ENCODE measurements at places on chromosomes 11 and 22.
A peak's percentile ranks its signal among the peaks of the same experiment; 100 is the strongest.

DNA sequence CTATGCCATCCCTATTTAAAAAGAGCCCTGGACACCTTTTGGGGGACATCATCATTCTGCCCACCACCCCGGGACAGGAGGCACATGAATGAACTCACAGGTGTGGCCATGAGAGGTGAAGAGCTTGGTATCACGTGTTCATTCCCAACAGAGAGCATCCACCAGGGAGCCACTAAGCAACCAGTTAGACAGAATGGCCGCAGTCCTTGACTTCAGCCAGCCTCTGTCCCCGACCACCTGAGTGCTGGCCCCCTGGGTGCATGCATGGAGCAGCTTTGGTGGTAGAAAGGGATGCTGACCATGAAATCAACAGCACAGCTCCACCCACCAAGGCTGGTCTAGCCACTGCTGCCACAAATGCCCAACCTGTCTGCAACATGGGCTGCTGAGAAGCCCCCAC lies 31.1 kb upstream of the CD81 start:
- DNase-seq = no peak

- DNase-seq = peak; percentile 63
These were observed 10.6 kb upstream of the NNMT start for GRCh38 chr11:114285599-114285998.

DNA sequence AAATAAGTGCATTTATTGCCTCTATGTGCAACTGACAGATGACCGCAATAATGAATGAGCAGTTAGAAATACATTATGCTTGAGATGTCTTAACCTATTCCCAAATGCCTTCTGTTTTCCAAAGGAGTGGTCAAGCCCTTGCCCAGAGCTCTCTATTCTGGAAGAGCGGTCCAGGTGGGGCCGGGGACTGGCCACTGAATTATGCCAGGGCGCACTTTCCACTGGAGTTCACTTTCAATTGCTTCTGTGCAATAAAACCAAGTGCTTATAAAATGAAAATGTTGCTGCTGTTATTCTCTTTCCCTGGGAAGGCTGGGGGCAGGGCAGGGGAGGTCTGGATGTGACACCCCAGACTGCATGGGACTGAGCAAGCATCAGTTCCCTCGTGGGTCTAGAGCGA lies 11.0 kb downstream of the NEFH start:
- DNase-seq = no peak

DNA sequence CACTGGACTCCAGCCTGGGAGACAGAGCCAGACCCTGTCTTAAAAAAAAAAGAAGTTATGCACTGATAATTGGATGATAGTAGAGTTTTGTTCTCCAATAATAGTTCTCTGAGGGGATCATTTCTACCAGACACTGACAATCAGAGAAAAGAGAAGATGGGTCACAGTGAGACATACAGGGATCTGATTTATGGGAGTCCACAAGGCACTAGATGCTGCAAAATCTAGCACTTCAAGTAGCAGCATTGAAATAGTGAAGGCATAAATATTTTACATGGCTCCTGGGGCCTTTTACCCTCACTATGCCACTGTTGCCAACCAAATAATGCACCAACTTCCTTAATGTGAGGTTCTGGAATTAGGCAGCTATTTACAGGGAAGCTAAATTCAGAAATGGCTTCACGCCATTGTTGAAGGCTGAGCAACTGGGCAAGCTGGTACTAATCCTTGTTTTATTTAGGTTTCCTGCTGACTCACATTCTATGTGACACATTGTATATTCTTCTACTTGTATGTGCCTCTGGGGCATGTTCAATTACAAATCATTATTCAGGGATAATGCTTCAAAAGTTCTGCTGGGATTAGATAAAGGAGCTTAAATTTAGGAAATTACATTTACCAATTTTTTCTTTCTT lies 38.2 kb upstream of the ABTB2 start:
- peak; percentile 33 for DNase-seq

DNA sequence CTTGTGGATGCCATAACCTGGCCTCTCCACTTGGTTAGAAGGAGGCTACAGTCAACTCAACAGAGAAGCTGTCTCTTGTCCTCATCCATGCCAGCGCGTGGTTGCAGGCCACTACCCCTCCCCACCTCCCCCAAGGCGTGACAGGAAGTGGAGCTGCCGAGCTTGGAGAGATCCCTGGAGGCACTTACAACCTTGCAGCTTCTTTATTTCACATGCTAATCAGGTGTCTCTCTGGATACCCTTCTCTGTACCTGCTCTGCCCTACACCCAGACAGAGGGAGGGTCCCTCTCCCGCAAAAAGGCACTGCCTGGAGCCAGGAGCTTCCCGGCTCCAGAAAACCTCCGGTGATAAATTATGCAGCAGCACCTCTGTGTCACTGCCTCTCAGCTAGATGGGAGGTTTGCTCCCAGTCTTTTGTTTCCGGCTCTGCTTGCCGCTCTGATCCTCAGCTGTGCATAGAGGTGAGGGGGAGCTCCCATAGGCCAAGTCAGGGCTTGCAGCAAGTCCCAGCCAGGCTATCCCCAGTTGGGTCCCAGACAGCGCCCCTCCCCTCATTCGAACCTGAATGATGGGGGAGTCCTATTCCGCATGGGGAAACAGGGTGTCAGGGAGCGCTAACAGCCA lies 5.7 kb downstream of the LRP4 start:
- no peak for DNase-seq

GRCh38 chr22:23889620-23890019 lies 4.6 kb upstream of the MIF start:
- no peak for DNase-seq

GRCh38 chr11:1194977-1195681 lies 27.7 kb upstream of the MUC5B start:
- no peak for DNase-seq

- DNase-seq = no peak
These were observed 136.9 kb upstream of the SYT13 start for GRCh38 chr11:45423036-45423435.

- no peak for DNase-seq
These were observed 670.9 kb downstream of the BRD1 start for GRCh38 chr22:49156662-49157285.

DNA sequence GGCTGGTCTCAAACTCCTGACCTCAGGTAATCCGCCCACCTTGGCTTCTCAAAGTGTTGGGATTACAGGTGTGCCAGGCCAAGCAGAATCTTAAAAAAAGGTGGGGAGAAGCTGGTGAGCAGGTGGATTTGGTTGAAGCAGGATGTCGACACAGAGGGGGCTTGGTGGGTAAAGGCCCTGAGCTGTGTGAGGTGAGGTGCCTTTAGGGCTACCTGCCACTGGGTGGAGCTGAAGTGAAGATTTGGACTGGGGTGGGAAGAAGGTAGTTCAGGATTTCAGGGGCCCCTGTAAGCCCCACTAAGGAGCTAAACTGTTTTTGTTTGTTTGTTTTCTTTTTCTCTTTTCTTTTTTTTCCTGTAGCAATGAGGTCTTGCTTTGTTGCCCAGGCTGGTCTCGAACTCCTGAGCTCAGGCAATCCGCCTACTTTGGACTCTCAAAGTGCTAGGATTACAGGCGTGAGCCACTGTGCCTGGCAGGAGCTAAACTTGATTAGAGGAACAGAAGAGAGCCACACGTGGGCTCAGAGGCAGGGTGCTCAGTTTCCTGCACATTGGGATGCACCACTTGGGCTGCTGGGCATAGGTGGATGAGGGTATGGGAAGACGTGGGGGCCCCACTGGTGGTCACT lies 6.0 kb downstream of the P2RX6 start:
- no peak for DNase-seq

GRCh38 chr11:7418906-7419305 lies 66.4 kb upstream of the OLFML1 start:
- no peak for DNase-seq

- no peak for DNase-seq
These were observed 2.7 kb upstream of the VPREB3 start for GRCh38 chr22:23756891-23757290.

DNA sequence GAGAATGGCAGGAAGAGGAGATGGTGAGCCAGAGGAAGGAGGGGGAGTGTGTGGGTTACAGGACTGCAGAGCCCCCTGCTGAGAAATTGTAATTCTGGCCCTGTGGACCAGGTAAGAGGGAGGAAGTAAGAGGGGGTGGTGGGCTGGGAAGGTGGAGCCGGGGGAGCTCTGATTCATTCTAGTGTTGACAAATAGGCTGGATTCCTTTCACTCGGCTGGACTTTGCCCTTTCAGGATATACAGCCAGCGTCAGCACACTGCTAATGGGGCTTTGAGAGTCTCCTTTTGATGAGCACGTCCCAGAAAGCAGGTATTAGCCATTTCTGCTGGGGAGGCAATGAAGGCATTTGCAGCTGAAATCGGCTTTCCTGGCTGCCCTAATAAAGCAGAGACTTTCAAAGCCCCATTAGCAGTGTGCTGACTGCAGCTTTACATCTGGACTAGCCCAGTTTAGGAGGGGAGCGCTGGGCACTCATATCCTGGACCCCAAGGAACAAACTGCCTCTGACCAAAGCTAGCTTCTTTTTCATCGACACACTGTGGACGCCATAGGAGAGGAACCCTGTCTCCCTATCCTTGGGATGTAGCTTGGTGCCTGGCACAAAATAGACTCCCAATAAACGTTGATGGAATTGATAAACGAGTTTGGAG lies 44.8 kb upstream of the CADM1 start:
- no peak for DNase-seq

DNA sequence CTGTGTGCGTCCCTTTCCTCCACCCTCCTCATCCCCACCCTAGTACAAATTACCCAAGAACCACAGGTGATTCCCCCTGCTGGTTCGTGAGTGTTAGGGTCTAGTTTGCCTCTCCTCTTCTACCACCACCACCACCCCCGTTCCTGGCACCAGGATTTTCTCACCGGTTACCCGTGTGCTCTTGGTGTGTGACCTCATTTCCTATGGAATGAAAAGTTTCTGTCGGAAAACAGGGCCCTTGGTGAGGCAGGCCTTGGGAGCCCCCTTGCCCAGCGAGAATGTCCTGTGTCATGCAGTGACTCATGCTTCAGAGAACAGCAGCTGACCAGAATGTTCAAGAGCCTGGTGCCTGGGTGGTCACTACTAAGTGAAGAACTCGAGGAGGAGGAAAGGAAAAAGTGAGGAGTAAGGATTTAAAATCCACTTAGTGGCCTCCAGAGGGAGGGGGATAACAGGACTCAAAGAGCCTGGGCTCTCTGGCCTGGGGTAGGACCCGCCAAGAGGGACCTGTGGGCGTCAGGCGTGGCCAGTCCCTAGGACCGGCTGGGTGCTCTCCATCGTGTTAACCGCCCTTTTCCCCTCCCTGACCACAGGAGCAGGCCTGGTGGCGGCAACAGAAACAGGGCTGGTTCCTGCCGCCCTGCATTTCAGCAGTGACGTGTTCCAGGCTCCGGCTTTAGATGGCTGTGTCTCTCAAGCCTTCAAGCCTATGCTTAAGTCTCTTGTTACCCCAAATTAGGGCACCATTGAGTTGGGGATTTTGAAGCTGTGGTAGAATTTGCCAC lies 30.2 kb downstream of the C22orf31 start:
- DNase-seq = peak; percentile 99

GRCh38 chr22:50641696-50642607 lies 14.0 kb upstream of the ARSA start:
- DNase-seq = no peak

DNA sequence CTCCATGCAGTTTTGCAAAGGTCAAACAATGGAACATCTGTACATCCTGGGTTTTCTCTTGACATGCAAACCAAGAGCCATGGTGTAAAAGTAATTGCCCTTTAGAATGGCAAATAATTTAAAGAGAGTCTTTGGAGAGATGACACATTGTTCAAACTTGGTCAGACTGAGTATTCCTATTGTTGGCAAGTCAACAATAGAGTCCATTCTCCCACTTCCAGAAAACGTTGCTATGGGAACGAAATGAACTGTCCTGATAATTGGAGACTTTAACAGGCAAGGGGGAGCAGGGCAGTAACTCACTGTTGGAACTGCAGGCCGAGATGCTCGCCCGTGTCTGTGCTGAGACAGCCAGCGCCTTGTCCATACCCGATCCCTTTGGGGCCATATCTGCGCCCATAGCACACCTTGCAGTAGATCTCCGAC lies 13.9 kb downstream of the CSRP3 start:
- peak; percentile 16 for DNase-seq

DNA sequence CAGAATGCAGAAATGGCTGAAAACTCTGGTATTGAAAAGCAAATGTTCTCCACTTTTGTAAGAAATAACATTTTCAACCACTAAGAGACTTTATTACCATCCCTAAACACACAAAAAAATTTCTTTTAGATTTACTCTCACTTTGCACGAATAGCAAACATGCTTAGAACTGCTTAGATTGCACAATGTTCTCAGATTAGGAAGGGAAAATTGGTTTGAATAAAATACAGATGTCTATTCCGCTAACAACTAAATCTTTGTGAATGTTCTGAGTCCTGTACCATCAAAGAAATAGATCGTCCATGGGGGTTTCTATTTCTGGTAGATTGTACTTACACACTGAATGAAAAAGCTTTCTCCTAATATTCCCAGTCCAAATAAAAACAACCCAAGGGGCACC lies 40.1 kb downstream of the BDNF start:
- DNase-seq = no peak

- no peak for DNase-seq
These were observed 1023.5 kb downstream of the BRD1 start for GRCh38 chr22:48803948-48804810.

DNA sequence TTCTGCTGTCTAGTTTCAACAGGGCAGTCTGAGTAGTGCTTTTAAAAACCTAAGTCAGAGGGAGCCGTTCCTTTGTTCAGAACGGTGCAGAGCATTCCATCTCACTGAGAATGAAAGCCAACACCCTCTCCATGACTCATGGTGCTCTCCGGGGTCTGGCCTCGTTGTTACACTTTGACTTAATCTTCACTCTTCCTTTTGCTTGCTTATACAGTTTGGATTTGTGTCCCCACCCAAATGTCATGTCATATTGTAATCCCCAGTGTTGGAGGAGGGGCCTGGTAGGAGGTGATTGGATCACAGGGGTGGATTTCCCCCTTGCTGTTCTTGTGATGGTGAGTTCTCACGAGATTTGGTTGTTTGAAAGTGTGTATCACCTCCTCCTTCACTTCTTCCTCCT lies 292.2 kb downstream of the ST3GAL4 start:
- peak; percentile 88 for DNase-seq

DNA sequence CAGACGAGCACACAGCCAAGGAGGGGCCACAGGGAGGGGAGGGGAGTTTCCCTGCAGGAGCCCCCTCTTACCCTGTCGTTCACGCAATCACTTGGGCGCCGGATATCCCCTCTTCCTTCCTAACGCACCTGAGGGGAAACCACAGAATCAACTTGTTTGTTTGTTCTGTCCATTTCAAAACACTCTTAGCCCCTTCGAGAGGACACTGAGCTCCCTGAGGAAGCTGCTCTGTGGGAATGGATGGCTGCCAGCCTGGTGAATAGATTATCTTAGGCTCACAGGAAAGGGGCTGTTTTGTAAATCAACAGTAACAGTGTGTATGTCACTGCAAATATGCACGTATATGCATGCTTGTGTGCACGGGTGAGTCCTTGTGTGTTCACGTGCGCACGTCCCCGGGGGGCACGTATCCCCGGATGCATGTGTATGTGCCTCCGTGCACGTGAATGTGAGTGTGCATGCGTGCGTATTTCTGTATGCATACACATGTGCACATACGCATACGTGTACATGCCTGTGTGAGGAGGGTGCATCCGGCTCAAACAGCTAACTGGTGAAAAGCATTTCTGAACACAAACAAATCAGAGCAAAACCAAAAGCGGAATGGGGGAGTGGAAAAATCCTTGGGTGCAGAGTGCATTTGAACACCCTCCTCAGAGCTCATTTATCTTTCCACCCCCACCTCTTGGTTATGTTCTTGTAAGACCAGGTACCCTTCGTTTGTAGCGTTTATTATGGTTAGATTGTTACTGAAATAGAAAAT lies 7.2 kb downstream of the ARSA start:
- DNase-seq = peak; percentile 23

- peak; percentile 9 for DNase-seq
These were observed 147.3 kb downstream of the FEZ1 start for GRCh38 chr11:125348674-125349309.
